Dorsolateral prefrontal cortex (tissue), 122 donors: ENCODE measurements at places on chromosomes 3 and 15.

- DNase-seq, result no peak
Measured at GRCh38 chr3:124576565-124577493, 153.4 kb upstream of the UMPS start.

DNA sequence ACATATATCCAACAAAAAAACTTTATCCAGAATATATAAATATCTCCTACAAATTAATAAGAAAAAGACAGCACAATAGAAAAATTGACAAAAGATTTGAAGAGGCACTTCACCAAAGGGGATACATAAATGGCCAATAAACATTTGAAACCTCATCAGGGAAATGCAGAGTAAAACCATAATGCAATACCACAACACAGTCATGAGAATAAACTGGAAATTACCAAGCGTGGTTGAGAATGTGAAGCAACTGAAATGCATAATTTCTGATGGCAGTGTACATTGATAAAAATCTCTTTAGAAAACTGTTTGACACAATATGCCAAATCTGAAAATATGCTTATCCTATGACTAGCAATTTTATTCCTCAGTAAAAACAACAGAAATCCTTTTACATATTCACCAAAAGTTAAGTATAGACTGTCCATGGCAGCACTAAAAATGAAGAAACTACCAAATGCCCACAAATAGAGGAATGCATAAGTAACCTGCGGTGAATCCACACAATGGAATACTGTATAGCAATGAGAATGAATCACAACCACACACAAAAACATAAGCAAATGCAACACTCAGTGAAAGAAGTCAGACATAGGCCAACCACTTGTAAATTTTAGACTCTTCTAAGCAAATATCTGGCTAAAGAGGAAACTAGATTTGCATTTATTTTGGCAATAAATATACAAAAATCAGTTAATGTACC, 7.9 kb downstream of the LYZL4 start:
- DNase-seq, result no peak

DNA sequence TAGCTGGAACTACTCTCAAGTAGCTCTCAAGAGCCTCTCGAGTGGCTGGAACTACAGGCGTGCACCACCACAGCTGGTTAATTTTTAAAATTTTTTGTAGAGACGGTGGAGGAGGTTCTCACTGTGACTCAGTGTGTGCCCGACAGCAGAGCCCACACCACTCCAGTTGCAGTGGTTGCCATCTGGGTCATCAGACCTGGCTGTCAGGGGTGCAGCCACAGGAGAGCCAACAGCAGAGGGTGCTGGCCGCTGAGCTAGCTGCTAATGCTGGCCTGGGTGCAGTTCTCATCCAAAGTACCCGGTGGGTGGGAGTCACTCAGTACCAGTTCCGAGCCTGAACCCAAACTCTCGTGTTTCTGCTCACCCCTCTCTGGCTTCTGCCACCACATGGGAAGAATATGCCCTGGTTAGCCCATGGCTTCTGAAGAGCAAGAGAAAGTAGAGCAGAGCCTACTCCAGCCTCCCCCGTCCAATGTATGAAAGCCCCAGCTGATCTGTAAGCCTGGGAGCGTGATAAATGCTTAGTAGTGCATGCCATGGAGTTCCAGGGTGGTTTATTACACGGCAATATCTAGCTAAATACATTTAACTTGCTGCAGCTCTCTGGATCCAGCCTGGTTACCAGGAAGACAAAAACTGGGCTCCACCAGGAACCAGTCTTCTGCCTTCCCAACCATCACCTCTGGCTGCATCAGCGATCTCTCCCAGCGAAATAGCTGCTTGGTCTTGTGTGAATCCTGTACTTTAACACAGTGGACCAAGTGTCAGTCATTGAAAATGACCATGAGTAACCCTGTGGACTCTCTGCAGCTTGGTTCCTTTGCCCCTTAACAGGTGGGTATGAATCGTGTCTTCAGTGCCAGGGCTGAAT, 17.1 kb downstream of the UMPS start:
- no peak for DNase-seq

DNA sequence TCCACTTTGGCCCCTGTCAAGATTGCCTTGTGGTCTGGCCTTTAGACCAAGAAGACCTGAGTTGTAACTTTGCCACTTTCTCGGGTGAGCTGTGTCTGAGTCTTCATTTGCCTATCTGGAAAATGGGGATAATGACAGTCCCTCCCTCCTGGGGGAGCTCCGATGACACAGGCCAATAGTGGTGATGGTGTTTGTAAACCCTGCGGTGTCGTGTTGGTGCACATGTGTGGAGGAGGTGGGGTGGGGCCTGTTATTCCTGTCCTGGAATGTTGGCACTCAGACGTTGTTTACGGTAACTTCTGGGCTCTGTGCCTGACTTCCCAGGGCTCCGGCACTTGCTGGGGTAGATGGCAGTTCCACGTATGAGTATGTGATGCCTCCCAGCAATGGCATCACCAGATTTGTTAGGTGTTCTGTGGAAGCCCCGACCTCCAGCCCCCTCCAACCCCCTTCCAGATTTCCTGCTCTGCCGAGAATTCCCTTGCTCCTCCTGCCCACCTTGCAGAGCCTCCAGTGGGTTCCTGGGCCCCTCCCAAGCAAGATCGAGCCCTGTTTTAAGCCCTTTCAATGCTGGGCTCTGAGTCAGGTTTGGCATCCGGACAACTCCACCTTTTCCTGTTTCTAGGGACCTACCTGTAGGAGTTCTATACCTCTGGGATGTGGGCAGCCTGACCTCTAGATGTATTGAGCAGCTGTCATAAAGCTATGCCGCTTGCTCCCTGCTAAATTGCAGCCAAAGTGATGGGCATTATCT, 31.4 kb downstream of the HRH1 start:
- no peak for DNase-seq

DNA sequence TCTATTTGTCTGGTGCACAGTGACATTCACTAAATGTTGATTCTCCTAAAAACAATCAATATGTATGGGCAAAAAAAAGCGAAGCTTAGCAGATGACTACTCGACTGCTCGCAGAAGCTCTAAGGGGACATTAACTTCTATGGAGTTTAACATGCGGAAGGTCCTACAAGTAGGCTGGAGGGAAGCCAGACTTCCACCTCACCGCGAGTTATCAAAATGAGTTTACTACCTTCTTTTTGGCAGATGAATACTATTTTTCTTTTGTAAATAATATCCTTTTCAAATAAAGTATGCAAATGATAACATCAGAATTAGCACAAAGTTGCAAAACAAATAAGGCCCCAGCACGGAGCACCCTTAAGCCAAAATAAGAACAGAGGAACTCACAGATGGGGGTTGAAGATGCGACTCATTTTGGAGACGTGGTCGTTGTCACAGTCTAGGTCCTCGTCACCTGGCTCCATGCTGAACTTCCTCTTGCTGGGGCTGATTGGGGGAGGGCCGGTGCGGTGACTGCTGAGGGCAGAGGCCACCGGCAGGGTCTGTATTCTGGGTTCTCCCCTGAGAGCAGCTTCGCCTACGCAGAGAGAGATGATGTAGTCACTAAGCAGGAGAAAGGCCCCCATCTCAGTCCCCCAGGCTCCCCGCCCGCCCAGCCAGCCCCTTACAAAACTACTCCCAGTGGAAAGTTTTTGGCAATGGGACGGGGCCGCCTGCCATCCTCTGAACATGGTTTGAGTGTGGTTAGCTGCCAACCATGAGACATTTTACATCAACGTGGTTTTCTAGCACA, 42.1 kb downstream of the VGLL4 start:
- no peak for DNase-seq
